GM03348 (cell line): ENCODE measurements at places on chromosomes 3 and 15.

DNA sequence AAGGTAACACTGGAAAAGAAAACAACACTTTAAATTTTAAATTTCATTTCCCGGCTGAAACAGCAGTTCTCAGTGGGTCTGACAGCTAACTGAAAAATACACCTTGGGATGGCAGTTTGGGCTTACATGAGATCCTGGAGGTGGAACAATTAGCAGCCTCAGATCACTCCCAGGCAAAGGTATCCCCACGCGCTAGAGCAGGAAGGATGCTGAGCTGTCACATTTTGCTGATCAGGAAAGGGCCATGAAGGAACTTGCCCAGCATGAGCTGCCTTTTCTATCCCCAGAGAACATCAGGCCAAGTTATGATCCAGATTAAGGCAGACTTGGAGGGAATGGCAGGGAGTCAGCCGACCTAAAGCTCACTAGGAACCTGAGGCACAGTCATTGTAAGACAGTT lies 204.8 kb upstream of the SLC2A2 start:
- DNase-seq: no peak

GRCh38 chr3:54573858-54574257 lies 354.0 kb downstream of the LRTM1 start:
- DNase-seq: no peak

GRCh38 chr3:183764847-183765731 lies 60.3 kb downstream of the MAP6D1 start:
- DNase-seq: peak; percentile 54

- no peak for DNase-seq
Measured at GRCh38 chr15:66757030-66757429, 55.0 kb downstream of the SMAD6 start.

DNA sequence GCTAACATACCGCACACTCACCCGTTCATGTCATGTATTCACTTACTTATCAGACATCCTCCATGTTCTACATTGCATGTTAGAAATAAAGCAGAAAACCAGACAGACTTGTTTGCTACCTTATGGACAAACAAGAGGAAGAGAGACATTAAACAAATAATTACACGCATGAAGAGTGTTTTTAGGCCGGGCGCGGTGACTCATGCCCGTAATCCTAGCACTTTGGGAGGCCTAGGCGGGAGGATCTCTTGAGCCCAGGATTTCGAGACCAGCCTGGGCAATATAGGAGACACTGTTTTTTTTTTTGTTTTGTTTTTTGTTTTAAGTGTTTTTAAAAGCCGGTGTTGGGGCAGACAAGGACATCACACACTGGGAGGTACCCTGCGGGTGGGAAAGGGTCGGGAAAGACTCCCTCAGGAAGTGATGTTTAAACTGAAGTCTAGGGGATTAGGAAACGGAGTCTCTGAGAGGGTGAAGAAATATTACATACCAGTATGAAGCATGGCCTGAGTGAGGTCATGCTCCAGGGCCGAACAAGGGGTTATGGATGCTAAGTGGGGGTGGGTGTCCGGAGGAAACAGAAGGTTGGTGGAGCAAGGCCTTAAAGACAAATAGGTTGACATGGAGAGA lies 2.1 kb upstream of the USP3 start:
- no peak for DNase-seq

GRCh38 chr15:63915873-63916771 lies 82.4 kb upstream of the HERC1 start:
- peak; percentile 44 for DNase-seq

- DNase-seq: no peak
Measured at GRCh38 chr3:49219132-49219531, 47.7 kb downstream of the KLHDC8B start.

DNA sequence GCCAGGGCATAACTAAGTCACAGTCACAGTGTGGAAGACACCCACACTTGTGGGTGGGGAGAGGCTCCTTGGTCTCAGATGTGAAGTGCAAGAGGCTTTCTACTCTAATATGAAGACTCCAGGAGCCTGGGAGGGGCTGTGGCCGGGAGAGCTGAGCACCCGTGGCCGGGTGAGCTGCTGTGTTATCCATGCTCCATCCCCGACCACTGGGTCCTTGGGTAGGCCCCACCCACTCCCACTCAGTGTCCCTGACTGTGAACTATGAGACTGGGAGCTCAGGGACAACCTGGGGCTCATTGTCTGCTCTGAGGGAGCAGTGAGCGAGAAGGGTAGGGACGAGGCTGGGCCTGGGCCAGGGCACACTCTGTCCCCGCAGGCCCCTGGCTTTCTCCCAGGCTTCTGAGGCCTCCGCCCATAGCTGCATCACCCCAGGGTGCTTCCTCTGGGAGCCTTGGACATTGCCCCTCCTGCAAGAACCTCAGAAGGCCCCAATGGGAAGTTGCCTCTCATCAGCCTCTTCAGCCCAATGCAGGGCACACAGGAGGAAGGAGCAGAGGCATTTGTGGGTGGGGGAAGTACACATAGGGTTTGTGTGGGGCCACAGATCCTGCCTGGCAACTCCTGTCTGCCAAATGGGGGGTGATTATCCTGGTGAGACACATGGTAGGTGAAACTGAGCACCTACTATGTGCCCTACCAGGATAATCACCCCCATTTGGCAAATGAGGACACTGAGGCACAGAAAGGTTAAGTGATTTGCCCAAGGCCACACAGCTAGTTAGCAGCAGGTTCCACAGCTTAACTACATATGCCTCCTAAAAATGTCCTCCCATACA lies 2.4 kb downstream of the ANPEP start:
- peak; percentile 87 for DNase-seq

- DNase-seq: no peak
Measured at GRCh38 chr3:172187511-172187910, 148.1 kb downstream of the FNDC3B start.

DNA sequence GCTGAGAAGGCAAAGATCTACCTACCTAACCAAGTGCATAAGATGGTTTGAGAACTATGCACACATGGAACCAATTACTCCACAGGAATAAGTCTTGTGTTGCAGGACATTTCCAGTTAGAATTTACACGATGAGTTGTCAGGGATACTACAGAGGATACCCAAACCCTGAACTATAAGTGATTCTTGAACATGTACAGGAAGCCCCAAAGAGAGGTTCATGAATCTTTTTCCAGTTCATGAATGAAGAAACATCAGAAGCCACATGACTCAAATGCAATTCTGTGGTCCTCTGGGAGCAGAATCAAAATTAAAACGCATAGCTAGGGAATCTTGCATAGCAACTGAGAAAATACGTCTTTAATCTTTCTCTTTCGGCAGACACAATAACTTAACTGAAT lies 114.1 kb upstream of the LMCD1 start:
- no peak for DNase-seq

- DNase-seq: no peak
Measured at GRCh38 chr3:180881065-180881801, 31.2 kb upstream of the FXR1 start.

DNA sequence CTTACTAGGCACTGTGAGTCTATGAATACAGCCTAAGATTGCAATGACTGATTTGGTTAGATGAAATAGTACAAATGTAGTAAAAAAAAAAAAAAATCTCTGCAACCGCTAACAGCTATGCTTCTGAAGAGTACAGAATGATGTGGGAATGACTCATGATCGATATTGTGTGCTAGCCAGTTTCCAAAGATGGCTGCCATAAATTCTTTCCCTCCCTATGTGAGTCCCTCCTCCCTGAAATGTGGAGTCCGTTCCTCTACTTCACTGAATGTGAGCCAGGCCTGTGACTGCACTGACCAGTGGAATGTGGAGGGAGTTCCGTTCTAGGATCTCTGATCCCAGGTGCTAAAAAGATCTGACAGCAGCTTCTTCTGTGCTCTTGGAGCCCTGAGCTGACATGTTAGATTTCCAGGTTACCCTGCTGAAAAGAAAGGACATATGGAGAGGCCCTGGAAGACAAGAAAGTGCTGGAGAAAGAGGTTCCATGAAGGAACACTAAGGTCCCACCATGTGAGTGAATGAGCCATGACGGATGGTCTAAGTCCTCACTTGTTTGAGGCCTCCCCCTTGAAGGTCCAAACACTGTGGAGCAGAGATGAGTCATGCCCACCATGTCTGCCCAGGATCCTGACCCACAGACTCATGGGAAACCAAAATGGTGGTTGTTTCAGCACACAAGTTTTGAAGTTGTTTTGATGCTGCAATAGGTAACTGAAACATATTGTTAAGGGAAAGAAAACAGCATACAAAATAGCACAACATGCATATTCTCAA lies 46.3 kb downstream of the DGKG start:
- peak; percentile 60 for DNase-seq

DNA sequence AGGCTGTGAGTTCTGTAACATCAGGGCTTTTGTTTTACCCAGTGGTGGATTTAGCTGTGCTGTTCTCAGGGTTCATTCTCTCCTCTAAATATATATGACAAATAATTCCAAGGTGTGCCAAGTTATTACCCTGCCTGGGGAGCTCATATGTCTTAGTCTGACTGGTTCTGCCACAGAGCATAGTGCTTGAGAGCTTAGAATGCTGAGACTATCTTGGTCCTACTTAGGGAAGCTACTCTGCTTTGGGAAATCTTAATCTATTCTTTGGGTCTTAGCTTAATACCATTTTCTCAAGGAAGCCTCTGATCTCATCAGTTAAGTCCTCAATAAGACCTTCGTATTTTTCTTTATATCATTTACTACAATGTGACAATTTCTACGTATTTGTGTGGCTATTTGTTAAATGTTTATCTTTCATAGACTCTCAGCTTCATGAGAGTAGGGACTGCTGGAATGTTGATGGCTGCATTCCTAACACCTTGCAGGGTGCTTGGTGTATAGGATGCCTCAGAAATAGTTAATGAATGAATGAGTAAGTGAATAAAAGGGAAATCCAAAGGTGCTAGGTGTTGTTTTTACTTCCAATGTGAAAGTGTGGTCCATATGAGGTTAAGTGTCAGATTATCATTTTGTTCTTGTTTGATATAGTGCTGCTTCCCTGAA lies 1.8 kb downstream of the OTOL1 start:
- DNase-seq: no peak

GRCh38 chr3:125107363-125107762 lies 51.6 kb upstream of the HEG1 start:
- no peak for DNase-seq

DNA sequence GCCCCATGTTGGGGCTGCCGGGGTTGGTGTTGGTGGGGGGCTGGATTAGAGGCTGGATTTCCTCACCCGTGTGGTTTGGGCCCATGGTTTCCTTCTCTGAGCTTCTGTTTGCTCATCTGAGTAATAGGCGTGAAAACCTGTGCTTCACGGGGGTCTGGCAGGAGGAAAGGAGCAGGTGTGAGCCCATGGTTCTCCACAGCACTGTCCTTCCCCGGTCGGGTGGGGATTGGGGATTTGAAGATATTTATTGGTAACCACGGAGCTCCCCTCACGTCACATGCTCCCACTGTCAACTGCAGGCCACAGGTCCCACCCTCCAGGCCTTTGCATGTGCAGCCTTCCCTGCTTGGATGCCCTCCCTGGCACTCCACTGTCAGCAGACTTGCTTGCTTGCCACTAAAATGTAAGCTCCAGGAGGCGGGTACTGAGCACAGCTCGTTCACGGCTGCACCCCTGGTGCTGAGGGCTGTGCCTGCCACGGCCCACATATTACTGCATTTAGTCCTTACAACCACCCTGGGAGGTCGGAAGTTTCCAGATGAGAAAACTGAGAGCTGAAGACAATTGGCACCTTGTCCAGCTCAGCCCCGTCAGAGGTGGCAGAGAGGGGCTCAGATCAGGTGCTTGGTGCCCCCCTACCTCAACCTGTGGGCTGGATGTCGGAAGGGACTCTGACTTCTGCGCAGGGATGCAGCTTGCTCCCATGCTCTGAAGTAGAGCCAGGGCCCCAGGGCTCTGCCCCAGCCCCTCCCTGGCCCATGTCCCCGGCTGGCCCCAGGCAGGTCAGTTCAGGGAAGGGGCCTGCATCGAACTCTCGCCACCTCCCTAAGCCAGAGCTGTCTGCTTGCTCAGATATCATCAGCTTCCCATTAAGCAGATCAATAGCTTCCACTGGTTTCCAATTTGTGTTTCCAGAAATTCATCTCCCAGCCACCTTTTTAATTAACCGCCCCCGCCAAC lies 29.4 kb upstream of the IQSEC1 start:
- DNase-seq: no peak

DNA sequence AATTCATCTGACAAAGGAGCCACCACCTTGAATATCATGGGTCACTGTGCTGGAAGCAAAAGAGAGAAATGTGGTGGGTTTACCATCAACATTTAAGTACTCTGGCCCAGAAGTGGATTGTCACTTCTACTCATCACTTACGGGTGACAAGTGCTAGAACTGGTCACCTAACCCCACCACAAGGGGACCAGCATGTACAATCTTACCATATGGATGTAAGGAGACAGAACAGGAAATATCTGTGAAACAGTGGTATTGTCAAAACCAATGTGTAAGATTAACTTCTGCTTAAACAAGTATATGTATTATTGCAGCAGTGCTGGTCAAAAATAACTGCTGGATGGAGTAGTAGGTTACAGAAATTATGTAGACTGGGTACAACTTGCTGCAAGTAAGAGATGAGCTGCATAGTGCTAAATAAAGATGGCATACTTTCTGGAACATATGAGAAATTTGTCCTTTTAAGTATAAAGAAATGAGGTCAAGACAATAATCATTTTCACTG lies 171.8 kb downstream of the POTEB3 start:
- no peak for DNase-seq

GRCh38 chr3:79410136-79410535 lies 357.7 kb downstream of the ROBO1 start:
- DNase-seq: no peak

GRCh38 chr3:38720465-38720864 lies 71.0 kb upstream of the SCN5A start:
- no peak for DNase-seq

- DNase-seq: peak; percentile 50
Measured at GRCh38 chr3:53194210-53195065, 33.4 kb downstream of the PRKCD start.

- DNase-seq: no peak
Measured at GRCh38 chr3:50982540-50983325, 308.0 kb downstream of the DOCK3 start.

- DNase-seq: peak; percentile 53
Measured at GRCh38 chr3:197216169-197216860, 82.1 kb downstream of the DLG1 start.

GRCh38 chr15:81809543-81809942 lies 236.3 kb downstream of the MEX3B start:
- no peak for DNase-seq

DNA sequence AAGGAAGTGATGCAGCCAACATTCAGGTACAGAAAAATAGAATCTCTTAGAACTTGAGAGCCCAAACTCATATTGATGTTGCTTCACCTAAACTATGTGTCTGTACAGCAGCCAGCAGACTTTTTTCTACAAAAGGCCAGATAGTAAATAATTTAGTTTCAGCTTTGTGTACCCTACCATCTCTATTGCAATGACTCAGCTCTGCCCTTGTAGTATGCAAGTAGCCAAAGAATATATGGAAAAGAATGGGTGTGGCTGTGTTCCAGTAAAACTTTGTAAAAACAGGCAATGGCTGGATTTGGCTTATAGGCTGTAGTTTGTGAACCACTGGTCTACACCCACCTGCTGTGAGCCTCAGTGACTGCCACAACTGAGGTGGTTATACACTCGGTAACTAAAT lies 392.5 kb upstream of the RARB start:
- no peak for DNase-seq

GRCh38 chr3:118641608-118642007 lies 393.0 kb downstream of the IGSF11 start:
- DNase-seq: no peak
